ENCODE measurements at places on chromosomes 7 and 10.
A peak's percentile ranks its signal among the peaks of the same experiment; 100 is the strongest.

GRCh38 chr7:53607961-53608360, 572.5 kb downstream of the POM121L12 start:
- no peak for DNase-seq

DNA sequence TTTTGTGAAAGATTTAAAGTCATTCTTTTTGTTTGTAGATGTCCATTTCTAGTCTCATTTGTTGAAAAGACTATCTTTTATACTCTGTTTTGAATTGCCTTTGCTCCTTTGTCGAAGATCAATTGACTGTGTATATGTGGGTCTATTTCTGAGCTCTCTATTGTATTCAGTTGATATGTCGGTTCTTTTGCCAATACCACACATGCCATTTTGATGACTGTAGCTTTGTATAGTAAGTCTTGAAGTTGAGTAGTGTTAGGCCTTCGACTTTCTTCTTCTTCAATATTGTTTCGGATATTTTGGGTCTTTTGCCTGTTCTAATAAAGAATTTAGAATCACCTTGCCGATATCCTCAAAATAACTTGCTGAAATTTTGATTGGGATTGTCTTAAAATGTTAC, 104.5 kb downstream of the CCSER2 start:
- DNase-seq: no peak

DNA sequence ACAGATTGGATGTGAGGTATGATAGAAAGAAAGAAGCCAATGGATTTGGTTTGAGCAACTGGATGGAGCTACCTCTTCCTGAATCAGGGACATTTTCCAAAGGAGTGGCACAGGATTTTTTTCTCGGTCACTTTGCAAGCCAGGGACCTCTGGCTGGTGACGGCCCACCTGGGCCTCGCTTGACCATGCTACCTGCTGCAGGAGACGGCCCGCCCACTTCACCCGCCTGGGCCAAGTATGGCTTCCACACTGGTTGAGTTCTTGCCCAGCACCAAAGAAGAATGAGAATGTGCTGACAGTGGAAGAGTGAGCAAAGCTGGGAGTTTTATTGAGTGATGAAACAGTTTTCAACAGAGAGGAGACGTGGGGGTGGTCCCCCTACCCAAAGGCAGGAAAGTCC, 24.5 kb upstream of the SH3PXD2A start:
- DNase-seq: no peak

DNA sequence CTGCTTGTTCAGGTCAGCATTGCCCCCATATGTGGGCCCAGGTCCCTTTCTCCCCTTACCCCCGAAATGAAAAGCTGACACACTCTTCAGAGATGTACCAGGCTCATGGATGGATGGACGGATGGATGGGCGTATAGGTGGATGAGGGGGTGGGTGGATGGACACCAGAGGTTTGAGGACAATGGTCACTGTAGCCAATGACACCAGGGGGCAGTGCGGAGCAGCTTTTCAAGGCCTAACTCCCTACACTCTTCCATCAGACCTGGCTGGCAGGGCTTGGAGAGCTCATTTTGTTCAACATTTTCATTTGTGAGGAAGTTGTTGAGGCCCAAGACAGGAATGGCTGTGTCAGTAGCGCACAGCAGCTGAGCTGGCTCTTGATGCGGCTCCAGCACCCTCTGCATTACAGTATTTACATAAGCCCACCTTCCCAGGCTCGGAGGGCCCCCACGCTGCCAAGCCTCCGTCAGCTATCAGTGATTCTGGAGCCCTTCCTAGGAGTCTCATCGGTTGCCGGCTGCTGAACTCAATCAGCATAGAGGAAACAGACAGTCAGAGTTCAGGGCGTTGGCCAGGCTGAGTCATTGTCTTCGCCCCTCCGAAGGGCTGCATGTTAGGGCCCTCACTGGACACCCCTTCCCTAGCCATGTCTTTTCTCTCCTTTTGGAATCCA, 11.6 kb upstream of the FFAR4 start:
- peak; percentile 39 for DNase-seq

- no peak for DNase-seq
Measured at GRCh38 chr10:17445400-17445998, 8.9 kb downstream of the ST8SIA6 start.

GRCh38 chr7:92750447-92750839, 85.9 kb downstream of the CDK6 start:
- no peak for DNase-seq

- no peak for DNase-seq
Measured at GRCh38 chr7:119270045-119270464, 1002.9 kb upstream of the KCND2 start.

DNA sequence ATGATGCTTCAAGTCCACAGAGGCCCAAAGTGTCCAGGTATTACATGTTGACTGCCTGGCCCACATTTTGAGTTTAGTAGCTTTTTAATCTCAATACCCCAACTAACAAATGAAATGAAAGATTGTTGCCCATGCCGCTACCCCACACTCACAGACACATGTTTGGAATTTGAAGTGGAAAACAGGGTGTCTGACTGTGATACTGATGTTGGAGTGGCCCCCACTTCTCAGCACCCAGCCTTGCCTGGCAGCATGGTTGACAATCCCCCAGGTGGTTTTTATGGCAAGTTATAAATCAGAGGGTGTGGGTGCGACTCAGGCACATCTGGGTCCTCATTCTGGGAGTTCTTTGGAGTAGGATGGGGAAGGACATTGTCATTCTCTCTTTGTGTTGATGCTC, 314.7 kb upstream of the ZNF32 start:
- no peak for DNase-seq

DNA sequence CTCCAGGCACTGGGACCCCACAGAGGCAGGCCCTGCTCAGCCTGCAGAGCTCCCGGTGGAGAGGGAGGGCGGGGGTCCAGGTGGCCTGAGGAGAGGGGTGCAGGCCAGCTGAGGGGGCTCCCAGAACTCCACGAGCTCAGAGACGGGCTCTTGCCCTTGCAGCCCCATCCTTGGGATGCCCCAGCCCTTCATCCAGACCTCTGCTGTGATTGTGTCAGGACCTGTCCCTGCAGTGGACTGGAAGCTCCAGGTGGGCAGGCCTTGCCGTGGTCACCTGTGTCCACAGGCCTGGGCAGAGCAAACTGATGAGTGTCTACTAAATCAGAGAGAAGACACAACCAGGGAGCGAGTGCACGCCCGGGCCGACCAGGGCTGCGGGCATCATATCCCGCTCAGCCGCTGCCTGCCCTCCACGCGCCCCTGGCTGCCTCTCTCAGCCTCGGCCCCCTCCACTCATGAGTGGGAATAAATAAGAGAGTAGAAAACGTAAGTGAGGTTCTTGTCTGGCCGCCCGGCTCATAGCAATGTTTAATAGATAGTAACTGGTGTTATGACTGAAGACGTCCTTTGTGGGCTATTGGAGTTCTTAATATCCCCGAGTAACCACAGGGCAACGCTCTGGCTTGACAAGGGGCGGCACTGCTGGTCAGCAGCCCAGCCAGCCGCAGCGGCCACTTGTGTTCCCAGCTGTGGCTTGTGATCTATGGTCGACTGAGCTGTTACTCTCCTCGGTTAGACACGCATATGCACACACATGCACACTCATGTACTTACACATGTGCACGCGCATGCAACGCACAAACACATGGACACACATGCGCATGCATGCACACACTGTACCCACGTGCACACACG, 105.6 kb downstream of the LHPP start:
- DNase-seq: no peak

DNA sequence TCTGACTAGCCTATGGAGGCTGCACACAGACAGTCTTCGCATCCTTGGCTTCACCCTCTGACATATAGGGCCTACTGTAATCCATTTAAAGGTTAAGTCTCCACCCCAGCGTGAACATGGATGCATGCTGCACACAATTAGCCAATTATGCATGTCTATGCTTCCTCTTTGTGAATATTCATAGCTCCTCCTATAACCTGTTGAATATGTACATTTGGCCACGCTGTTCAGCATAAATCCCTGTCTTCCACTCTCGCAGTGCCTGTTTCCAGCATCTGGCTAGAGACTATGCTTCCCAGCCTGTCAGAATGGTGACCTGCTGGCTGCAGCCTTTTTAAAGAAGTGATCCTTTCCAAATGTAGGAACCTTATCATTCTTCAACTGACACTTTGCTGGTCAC, 106.7 kb downstream of the PRKAG2 start:
- DNase-seq: no peak

GRCh38 chr10:105785721-105786120, 1144.6 kb downstream of the SORCS3 start:
- DNase-seq: no peak

DNA sequence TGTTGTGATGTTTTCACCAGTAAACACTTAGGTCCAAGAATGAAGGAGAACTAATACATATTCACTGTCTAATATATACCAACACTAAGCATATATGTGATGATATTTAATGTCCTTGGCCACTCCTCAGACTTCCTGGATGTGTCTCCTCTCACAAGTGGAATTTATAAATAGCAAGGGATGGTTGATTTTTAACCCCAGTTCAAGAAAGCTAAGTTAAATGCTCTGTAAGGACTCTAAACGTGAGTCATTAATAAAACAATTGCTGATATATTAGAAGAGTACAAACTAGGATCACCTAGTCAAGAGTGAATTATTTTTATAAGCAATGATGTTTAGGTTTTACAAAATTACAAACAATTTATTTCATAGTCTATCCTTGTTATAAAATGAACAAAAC, 355.9 kb upstream of the TMEM229A start:
- DNase-seq: no peak

DNA sequence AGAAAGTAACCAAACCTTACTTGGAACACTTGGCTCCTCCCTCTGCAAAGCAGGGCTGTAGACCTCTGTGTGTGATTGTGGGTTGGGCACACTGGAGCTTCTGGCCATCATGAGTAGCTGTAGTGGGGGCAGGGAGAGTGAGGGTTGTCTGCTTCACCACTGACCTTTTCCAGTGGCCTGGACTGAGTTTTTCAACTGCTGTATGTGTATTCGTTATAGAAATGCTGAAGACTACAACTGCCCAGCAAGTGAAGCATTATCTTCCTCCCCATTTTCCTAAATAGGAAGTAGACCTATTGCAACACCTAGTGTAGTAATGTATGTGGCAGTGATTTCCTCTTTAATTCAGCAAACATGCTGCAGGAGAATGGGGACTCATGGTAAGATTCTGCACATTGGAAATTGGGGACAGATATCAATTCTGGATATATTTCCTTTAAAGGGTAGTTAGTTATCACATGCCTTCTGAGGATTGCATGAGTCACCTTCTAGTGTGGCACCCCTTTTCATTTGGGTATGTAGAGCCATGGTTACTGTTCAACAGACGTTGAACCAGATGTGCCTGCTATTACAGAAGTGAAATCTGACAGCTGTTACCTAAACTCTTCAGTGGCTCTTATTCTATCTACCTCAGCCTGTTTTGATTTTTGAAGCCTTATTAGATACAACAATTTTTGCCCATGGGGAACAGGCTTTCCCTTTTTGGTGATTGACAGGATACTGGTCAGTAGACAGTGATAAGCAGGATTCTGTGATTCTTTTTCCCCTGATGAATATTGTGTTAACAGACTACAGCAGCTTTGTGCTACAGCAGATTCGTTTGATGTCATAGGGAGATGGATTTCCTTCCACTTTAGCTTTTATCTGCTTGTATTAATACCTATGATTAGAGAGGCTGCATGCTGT, 130.9 kb downstream of the SND1 start:
- no peak for DNase-seq

- DNase-seq: no peak
Measured at GRCh38 chr10:116848944-116849247, 403 bp upstream of the ENO4 start.

- DNase-seq: no peak
Measured at GRCh38 chr10:124196659-124197058, 103.3 kb upstream of the CHST15 start.

GRCh38 chr7:3162289-3162688, 118.6 kb upstream of the CARD11 start:
- DNase-seq: no peak

DNA sequence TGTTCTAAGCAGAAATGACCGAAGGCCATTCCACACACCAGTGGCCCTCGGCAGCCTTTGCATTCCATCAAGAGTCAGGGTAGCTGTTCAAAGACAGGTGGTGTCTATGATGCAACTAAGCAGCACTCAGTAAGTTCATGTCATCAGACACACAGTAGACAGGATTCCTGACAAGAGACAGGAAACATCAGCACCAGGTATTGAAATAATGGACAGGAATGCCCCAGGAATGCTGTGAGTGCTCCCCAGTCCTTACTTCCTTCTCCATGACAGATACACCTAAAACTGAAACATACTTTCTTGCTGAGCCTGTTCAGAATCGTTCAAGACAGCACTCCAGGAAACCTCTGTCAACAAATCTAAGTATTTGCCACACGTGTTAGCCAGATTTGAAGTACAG, 204.4 kb downstream of the TPST1 start:
- no peak for DNase-seq

- DNase-seq: no peak
Measured at GRCh38 chr10:114265392-114266053, 26.5 kb downstream of the VWA2 start.

DNA sequence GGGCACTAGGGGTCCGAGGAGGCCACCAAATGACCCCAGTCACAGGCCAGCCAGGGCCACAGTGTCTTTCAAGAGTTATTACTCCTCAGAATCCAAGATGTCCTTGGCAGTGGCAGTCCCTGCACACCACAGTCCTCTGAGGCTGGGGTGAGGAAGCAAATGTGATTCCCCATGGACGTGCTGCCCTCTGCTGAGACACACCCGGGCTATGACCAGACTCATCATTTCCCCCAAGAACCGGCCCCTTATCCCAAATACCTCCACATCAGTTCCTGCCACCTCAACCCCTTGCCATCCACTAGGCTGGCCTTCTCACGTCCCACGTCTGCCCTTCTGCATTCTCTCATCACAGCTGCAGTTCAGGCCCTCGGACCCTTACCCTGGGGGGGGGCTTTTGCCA, 5.0 kb downstream of the PRKAG2 start:
- no peak for DNase-seq

DNA sequence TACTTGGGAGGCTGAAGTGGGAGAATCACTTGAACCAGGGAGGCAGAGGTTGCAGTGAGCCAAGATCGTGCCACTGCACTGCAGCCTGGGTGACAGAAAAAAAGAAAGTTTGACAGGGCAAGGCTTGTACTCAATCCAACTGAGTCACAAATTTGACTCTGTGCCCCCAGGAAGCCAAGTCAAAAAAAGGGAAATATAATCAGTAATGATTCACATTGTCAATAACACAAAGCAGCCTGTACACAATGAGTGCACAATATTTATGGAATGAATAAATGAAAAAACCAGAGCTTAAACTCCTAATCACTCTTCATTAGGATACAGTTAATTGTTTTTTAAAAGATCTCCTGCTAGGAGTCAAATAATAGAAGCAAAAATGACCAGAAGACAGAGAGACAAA, 6.4 kb downstream of the NAPEPLD start:
- no peak for DNase-seq

DNA sequence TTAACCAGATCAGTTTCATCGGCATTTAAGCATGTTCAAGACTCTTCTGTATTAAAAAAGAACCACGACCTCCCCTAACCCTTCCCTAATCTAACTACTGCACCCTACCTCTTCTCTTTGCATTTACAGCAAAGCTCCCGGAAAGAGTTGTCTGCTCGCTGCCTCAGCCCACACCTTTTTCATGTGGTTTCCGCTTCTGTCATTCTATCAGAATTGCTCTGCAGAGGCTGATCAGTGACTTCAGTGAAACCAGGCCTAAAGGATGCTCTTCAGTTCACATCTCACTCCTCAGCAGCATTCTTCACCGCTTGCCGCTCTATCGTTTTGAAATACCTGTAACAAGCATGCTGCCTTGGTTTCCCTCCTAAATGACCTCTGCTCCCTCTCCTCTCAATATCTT, 160.9 kb downstream of the SDK1 start:
- DNase-seq: no peak

Measured in D721Med (cell line).